ENCODE measurements at places on chromosomes 13 and 19.

- no peak for DNase-seq
Measured at GRCh38 chr19:5006201-5006600, 37.3 kb downstream of the KDM4B start.

GRCh38 chr19:14363183-14364097 lies 17.8 kb upstream of the ADGRE5 start:
- peak; percentile 81 for DNase-seq

DNA sequence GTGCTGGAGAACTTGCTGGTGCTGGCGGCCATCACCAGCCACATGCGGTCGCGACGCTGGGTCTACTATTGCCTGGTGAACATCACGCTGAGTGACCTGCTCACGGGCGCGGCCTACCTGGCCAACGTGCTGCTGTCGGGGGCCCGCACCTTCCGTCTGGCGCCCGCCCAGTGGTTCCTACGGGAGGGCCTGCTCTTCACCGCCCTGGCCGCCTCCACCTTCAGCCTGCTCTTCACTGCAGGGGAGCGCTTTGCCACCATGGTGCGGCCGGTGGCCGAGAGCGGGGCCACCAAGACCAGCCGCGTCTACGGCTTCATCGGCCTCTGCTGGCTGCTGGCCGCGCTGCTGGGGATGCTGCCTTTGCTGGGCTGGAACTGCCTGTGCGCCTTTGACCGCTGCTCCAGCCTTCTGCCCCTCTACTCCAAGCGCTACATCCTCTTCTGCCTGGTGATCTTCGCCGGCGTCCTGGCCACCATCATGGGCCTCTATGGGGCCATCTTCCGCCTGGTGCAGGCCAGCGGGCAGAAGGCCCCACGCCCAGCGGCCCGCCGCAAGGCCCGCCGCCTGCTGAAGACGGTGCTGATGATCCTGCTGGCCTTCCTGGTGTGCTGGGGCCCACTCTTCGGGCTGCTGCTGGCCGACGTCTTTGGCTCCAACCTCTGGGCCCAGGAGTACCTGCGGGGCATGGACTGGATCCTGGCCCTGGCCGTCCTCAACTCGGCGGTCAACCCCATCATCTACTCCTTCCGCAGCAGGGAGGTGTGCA lies 587 bp downstream of the S1PR4 start:
- no peak for DNase-seq

- peak; percentile 55 for DNase-seq
Measured at GRCh38 chr13:114282041-114282670, 755 bp downstream of the UPF3A start.

DNA sequence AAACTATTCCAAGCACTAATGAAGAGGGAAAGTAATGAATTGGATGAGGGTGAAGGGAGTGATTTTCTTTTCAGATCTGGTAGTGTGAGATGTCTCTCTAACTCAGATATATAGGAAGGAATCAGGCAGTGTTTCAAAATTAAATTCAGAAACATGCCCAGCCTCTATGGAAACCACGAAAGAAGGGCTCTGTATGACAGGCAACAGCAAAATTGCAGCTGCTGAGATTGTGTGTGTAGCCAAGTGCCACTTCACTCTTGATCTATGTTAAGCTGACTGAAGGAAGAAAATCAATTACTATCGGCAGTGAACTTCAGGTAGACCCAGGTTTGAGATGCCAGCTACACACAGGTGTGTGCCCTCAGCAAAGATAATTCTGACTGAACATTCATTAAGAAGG lies 387.4 kb downstream of the PCDH9 start:
- DNase-seq: no peak

GRCh38 chr13:63304497-63304896 lies 1888.8 kb upstream of the PCDH20 start:
- DNase-seq: no peak

DNA sequence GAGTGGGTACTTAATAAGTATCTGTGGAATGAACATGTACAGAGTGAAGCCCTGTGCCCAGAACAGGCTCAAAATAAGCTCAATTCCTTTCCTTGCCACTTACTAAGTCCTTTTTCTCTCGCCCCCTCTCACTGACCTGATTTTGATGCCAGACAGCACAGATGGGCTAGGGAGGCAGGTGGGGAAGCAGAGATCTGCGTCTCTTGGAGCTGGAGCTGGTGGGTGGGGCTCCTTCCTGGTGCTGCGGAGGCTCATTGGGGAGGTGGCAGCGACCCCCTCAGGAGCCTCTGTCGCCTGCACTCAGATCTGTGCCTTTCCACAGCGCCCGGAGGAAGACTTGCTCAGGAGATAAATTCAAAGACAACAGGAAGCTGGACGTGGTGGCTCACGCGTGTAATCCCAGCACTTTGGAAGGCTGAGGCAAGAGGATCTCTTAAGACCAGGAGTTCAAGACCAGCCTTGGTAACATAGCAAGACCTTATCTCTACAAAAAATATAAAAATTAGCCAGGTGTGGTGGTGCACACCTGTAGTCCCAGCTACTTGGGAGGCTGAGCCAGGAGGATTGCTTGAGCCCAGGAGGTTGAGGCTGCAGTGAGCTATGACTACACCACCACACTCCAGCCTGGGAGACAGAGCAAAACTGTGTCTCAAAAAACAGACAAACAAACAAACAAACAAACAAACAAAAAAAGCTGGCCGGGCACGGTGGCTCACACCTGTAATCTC lies 14.6 kb downstream of the AKT2 start:
- DNase-seq: no peak

- DNase-seq: no peak
Measured at GRCh38 chr13:112721198-112722104, 31.6 kb downstream of the ATP11A start.

DNA sequence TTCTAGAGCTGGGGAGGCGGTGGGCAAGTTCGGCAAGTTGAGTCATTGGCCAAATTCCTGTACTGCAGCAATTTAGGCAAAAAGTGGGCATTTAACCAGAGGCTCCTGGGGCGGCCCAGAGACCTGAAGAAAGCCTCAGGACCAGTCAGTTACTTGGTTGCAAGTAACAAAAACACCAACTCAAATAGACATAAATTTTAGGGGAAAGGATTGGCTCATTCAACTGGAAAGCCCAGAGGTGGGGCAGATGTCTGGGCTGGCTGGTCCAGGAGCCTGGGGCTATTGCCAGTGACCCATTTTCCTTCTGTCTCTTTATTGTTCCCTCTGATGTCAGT lies 97.1 kb downstream of the SIPA1L3 start:
- DNase-seq: no peak

DNA sequence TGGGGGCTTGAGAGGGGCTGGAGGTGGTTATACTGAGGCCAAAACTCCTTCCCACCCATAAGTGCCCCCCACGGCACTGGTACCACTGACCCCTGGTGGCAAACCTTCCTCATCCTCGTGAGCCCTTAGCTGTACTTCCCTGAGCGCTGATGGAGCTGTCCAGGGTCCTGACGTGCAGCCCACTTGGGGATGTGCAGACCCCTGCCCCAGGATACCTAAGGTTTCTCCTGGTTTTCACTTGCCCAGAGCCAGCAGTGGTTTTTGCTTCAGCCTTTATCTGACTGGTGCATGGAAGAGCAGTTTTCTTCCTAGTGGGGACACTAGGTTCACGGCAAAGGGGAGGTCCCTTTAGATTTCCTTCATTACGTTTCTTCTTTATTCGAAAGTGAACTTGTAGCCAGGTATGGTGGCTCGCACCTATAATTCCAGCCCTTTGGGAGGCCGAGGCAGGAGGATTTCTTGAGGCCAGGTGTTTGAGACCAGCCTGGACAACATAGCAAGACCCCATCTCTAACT lies 28.7 kb upstream of the KCTD15 start:
- DNase-seq: peak; percentile 47

- no peak for DNase-seq
Measured at GRCh38 chr13:64239372-64239771, 2823.7 kb upstream of the PCDH20 start.

DNA sequence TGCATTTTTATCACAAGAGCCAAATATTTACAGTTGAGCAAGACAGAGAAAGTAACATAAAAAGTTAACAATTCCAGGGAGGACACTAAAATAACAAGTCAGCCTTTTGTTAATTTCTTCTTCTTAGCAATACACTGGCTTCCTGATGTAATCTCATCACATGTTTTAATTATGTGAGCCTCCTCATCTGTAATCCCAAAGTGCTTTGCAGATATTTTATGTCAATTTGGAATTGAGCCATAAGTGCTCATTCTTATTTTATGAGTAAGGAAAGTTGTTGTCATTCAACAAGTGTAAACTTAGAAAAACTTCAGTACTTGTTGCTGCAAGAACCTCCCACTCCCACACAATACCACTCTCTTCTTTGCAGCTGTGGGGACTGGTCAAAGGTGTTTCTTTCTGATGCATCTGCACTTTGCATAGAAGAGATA lies 223.6 kb downstream of the GPC6 start:
- DNase-seq: no peak

GRCh38 chr13:79485014-79485811 lies 4.3 kb downstream of the NDFIP2 start:
- DNase-seq: peak; percentile 44

DNA sequence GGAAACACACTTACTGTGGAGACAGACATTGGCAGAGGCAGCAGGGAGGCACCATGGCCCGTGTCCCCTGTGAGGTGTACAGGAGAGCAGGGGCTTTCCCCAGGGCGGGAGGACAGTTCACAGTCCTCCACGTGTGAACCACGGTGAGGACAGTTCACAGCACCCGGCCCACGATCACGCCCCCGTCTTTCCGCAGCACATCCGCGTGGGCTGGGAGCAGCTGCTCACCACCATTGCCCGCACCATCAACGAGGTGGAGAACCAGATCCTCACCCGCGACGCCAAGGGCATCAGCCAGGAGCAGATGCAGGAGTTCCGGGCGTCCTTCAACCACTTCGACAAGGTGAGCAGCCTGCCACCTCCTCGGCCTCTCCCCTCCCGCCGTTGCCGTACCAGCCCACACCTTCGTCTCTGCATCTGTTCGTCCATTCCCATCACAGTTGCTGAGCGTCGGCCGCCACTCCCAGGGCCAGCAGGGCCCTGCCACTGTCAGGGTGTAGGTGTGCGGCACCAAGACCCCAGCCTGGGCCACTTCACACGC lies 17.4 kb downstream of the CAPN12 start:
- no peak for DNase-seq

DNA sequence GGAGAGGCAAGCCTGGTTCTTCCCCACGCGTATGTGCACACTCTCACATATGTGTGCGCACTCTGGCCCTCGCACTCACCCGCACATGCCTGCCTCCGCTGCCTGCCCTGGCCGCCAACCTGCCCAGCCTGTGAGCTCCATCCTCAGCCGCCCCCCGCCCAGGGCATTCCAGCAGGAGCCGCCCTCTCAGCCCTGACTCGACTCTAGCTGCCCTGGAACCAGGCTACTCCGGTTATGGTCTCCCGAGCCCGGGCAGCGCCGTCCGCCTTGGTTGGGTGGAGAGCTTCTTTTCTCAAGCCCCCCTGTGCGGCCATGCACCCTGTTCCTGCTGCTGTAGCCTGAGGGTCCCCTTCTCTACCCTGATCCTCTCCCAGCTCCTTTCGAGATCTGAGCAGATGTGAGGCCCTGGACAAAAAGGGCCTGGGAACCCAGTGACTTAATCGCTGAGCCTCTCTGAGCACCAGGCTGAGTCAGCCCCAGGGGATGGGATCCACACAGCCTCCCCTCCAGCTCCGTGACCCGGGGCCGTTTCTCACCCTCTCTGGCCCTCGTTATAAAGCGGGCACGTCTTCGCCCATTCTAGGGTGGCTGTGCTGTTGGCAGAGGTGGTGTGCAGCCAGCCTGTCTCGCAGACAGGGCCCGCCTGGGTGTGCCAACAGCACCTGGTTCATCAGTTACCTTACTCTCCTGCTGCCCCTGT lies 191.5 kb downstream of the TEX29 start:
- DNase-seq: no peak
